ENCODE measurements at places on chromosomes 7 and 10. TPM values are rescaled to one million over a fixed set of nuclear protein-coding genes. Genes with fewer than 3 reads are reported as not detected.

DNA sequence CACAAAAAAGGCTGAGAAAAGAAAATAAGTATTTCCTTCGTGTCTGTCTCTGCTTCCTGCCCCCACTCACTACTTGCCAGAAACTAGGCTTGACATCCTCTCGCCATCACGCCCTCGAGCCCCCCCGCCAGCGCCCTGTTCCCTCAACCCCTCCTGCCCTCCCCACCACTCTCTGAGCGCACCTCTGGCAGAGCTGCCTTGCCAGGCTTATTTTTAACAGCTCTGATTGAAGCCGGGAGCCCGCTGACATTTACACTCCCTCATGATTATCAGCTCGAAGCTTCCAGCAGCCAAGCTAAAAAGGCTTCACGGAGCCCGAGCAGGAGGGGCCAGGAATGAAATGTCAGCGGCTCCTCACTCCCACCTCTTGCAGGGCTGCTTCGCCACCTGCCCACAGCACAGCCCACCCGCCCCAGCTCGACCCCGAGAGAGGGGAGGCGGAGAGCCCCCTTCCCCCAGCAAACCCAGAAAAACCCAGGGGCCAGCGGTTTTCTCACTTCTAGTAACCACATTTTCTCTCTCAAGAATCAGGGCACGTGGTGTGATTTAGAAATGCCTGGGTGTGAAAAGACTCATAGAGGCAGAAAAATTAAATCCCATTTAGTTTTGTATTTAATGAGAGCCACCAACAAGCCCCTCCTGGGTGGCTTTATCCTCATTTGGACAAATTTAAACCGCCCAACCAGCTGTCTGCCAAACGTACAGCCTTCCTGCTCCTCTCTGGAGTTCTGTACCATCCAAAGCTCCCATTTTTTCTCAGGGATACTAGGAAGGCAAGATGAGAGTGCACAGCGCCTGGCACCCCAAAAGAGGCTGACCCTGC is 89.3 kb downstream of the SLIT1 start:
- no peaks in the 10 kb centered on the region for H3K36me3 ChIP-seq
- no peak for DNase-seq
- no peak overlapping the region for H3K27ac ChIP-seq

DNA sequence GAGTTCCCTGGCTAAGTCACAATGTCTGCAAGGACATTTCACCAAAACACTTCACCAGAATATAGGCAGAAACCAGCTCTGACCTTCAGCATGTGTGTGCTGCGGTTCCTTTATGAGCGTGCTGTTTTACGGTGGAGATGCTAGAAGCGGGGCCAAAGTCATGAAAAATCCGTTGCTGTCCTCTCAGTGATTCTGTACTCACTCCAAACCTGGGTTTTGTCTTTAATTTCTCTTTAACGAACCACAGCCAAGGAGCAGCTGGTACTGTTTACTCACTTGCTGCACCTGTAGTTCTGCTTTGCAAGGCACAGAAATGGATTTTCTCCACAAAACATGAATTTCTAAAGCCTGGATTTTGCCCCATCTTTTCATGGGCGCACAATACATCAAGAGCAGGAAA is 639.9 kb downstream of the PHTF2 start:
- H3K27me3 ChIP-seq: no peaks in the 10 kb centered on the region
- no peaks in the 10 kb centered on the region for H3K4me1 ChIP-seq
- H3K4me3 ChIP-seq: no peak overlapping the region
- no peak overlapping the region for H3K27ac ChIP-seq
- no peaks in the 10 kb centered on the region for H3K36me3 ChIP-seq

DNA sequence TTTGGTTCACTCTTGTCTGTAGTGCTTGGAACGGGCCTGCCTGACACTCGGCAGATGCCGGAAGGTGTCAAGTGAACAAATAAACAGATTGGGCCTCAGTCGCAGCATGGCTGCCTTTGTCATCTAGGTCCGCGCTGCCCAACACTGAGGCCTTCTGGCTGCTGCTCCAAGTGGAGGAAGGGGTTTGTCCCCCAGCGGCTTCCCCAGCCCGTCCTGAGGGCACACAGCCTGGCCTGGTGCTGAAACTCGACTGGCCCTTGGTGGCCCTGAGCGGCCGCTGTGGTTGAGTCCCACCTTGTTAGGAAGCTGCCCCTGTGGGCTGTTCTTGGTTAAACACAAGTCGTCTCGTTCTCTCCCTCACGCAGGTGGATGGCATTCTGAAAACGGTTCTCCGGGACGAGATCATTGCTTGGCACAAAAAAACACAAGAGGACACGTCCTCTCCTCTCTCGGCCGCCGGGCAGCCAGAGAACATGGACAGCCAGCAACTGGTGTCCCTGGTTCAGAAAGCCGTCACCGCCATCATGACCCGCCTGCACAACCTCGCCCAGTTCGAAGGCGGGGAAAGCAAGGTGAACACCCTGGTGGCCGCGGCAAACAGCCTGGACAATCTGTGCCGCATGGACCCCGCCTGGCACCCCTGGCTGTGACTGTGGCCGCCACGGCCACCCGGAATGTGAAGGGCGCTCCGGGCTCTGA is 132.1 kb downstream of the SMURF1 start:
- peaks cover 7% of the 10 kb centered on the region for H3K4me1 ChIP-seq
- DNase-seq: peak; percentile 11

DNA sequence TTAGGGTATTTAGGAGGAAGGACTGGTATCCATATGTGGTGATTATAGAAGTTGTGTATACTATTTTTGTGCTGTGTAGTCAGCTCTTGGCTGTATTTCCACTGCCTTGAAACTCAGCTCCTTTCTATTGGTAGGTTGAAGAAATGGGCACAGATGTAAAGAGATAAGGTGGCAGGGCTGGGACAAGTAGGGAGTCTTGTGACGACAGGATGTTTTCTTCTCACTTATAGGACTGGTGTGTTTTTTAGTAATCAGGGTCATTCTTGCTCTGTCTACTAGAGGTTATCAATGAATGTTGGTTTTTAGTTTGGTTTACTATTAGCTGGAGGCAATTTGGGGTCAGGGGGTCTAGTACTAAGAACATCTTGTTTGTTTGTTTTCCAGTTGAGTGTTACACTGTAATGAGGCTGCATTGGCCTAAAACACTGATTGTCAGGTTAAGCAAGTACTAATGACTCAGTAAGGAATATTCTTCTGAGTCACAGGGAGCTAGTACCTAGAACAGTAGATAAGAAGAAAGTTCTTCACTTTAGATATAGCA is 11.8 kb downstream of the UBN2 start:
- no peaks in the 10 kb centered on the region for H3K4me1 ChIP-seq
- DNase-seq: no peak
- no peak overlapping the region for H3K4me3 ChIP-seq
- H3K27ac ChIP-seq: peak overlapping the region; percentile 32
- H3K27me3 ChIP-seq: no peaks in the 10 kb centered on the region
- no peaks in the 10 kb centered on the region for H3K36me3 ChIP-seq

GRCh38 chr7:92158660-92159575 is 20.0 kb downstream of the LRRD1 start:
- H3K27ac ChIP-seq: no peak overlapping the region
- no peaks in the 10 kb centered on the region for H3K36me3 ChIP-seq
- H3K4me1 ChIP-seq: no peaks in the 10 kb centered on the region

DNA sequence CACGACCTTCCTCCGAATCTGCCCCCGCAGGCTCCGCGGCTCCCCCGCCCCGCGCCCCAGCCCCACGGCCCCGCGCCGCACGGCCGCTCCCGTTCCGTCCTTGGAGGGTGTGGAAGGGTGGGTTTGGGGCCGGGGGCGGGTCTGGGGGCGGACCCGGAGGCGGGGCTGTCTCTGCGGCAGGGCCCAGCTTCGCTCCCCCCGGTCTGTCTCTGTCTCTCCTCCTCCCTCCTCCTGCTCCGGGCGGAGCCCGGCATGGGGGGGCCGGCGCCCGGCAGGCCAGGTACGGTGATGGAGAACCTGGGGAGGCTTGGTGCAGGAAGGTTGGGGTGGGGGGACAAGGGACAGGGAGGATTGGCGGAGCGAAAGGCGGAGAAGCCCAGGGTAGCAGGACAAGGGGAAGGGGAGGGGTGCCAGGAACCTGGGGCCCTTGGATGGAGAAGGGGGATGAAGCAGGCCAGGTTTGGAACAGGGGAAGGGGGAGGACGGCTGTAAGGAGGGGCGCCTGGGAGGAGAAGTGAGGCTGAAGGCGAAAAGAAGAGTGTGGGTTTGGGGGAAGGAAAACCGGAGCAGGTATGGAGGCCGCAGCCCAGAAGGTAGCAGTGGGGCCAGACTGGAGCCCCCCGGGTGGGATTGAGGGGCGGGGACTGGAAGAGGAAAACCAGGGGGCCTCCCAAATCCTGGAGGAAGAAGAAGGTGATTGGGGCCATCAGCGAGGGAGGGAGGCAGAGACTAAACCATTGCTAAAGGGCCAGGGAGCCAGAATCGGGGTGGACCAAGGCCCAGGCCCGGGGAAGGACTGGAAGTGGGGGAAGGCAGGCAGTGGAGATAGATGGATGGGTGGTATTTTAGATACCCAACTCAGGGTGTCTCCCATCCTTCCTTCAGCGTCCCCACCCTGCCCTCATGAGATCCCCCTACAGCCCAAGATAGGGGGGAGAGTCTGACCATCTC is at the start of gene NYAP1:
Gene NYAP1, plus strand, starts transcription at position 206 of the 951 bp plus-strand sequence. CDS start 1,385 bp downstream, outside the sequence.
- H3K27me3 ChIP-seq: no peaks in the 10 kb centered on the region
- H3K27ac ChIP-seq: peak within 1 kb of the TSS; percentile 85
- H3K4me1 ChIP-seq: peaks cover 36% of the 10 kb centered on the region

GRCh38 chr10:124049484-124049883 is 43.9 kb downstream of the CHST15 start:
- H3K27ac ChIP-seq: no peak overlapping the region
- H3K4me3 ChIP-seq: no peak overlapping the region
- DNase-seq: no peak
- H3K4me1 ChIP-seq: no peaks in the 10 kb centered on the region

DNA sequence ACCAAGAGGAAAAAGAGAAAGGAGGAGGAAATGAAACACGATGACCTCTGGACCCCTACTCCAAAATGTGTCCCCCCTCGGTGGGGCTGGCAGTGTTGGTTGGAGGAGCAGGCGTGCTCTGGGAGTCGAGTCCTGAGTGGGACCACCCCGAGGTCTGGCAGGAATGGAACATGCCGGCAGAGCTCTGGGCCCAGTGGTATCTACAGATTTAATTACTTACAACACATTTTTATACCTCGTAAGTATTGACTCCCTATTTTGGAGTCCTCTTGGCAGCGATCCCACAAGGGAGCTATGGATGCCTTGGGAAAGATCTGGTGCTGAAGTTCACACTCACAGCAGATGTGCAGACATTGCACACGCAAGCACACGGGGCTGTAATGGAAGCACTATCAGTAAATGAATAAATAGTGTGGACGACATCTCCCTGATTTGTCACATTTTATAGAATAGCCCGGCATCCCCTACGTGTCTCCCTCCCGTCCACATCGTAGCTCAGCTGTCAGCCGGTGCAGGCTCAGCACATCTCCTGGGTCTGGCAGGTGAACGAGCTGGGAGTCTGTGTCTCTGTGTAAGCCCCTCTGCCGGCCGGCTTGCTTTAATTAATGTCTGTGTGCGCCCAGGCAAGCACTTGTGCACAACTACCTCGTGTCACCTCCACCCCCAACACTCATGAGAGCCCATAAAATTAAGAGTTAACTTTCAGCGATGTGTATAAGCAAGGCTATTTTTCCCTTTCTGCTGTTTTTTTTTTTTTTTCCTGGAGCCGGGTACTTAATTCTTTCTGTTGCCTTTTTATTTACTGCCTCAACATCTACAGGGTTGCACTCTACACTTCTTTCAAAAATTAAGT is 603.2 kb downstream of the LRMDA start:
- no peaks in the 10 kb centered on the region for H3K27me3 ChIP-seq
- no peak overlapping the region for H3K27ac ChIP-seq
- H3K4me1 ChIP-seq: no peaks in the 10 kb centered on the region
- no peaks in the 10 kb centered on the region for H3K36me3 ChIP-seq
- DNase-seq: no peak
- H3K4me3 ChIP-seq: no peak overlapping the region

The SEMA3E gene
- total RNA-seq: 0.19 TPM

The MUC3A gene
- total RNA-seq: 1.6 TPM

The GCK gene
- total RNA-seq: 0.94 TPM

The TRIM50 gene
- total RNA-seq: 13.5 TPM

The CYP3A5 gene
- total RNA-seq: 0.12 TPM

The DKK1 gene
- 1.5 TPM for total RNA-seq

The ST7 gene
- 15.9 TPM for total RNA-seq

The FRMPD2 gene
- 8.3 TPM for total RNA-seq
